HFFc6 (cell line): ENCODE measurements at places on chromosomes 13 and 19.

GRCh38 chr19:50794074-50794875, 4.1 kb downstream of the ACP4 start:
- no peaks in the 10 kb centered on the region for H3K4me1 ChIP-seq
- H3K27ac ChIP-seq: peak overlapping the region; percentile 46; the same call in 1 of the 2 replicates
- H3K4me3 ChIP-seq: no peak overlapping the region
- H3K27me3 ChIP-seq: peaks cover 10% of the 10 kb centered on the region

GRCh38 chr13:101916108-101916774, 463.8 kb downstream of the ITGBL1 start:
- no peak overlapping the region for H3K27ac ChIP-seq
- no peaks in the 10 kb centered on the region for H3K36me3 ChIP-seq
- H3K4me1 ChIP-seq: no peaks in the 10 kb centered on the region
- DNase-seq: no peak
- H3K27me3 ChIP-seq: peaks cover 25% of the 10 kb centered on the region

DNA sequence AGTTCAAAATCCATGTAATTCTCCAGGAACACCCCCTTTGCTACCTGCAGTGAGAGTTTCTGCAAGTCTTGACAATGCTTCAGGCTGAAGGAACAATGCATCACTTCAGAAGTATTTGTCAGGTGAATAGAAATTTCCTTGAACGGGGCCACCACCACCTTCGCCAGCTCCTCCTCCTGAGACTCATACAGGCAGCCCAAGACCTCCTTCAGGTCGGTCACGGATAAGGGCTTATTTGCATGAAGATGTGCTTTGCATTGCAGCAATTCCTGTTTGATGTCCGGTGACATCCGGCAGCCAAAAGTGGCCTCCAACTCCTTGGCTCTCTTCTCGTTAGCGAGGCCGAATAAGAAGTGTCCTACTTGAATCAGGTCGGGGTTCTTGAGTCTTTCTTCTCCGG, 8.4 kb downstream of the NLRP7 start:
- H3K4me3 ChIP-seq: no peak overlapping the region
- peaks cover 3% of the 10 kb centered on the region; the same call in 1 of the 2 replicates for H3K27me3 ChIP-seq
- no peak overlapping the region for H3K27ac ChIP-seq
- H3K4me1 ChIP-seq: no peaks in the 10 kb centered on the region
- no peaks in the 10 kb centered on the region for H3K36me3 ChIP-seq

DNA sequence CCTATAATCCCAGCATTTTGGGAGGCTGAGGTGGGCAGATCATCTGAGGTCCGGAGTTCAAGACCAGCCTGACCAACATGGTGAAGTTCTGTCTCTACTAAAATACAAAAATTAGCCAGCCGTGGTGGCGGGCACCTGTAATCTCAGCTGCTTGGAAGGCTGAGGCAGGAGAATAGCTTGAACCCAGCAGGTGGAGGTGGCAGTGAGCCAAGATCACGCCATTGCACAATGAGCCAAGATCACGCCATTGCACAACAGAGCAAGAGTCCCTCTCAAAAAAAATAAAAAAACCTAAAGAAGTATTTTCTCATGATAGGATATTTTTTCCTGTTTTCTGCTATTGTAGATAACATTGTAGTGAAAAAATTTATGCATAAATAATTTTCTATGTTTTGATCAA, 13.3 kb downstream of the IFT88 start:
- H3K4me3 ChIP-seq: no peak overlapping the region
- no peaks in the 10 kb centered on the region; the same call in 1 of the 2 replicates for H3K27me3 ChIP-seq
- no peaks in the 10 kb centered on the region for H3K4me1 ChIP-seq
- H3K27ac ChIP-seq: no peak overlapping the region
- H3K36me3 ChIP-seq: peaks cover 72% of the 10 kb centered on the region

DNA sequence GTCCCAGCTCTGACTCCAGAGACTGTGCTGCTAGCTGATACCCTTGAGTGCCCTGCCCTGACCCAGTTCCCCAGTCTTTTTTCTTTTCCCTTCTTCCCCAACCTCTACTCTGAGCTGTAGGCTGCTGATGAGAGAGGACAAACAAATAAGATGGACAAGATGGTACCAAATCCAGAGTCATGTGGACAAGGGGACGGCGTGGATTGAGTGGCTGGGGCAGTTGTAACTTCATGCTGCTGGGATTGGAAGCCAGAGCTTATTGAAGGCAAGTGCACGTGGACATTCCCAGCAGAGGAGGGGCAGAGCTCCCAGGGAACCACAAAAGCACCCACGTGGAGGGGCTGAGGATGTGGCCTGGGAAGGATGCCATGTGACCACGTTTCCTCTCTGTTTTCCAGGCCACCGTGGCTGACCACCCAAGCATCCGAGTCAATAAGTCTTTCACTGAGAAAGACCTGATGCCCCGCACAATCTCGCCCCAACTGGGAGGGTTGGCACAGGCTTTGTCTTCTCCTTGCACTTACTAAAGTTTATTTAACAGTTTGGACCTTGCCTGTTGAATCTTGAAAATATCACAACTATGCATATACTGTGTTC, 323.3 kb upstream of the ZNF507 start:
- H3K27ac ChIP-seq: no peak overlapping the region
- no peak for DNase-seq
- H3K4me1 ChIP-seq: no peaks in the 10 kb centered on the region
- peaks cover 2% of the 10 kb centered on the region for H3K27me3 ChIP-seq
- no peak overlapping the region for H3K4me3 ChIP-seq

DNA sequence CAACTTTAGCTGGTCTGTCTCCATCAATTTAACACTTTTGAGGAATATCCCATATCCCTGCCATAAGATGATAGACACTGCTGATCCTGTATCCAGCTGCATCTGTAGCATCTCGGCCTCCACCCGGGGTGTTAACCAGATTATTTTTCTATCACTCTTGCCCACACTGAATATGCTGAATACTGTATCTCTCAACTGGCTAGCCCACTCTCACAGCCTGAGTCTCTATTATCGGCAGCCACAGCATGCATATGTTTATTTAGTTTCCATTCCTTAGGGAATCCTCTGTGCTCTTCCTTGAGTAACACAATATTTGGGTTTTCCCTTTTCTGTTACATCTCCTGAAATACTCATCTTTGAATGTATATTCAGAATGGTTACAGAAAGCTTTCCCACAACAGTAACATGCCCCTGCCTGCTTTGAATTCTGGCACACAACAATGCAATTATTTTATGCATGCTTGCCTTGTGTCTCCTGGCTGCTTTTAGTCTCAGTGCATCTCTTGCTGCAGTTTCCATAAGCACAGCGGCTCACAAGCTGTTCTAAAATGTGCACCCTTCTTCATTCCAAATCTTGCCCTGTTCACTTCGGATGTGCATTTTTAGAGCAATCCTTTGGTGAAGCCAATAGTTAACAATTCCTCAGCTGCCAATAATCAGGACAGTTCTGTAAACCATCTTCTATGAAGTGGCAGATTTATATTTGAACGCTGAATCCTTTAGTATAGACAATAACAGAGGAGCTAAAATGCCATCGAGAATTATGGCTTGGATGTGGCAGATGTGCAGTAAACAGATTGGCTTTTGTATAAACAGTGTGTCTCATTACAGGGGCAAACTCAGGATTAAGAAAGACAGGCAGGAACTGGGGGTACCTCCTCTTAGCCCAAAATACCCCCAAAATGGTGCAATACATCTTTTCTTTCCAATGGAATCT, 261.9 kb upstream of the SOX21 start:
- H3K4me1 ChIP-seq: peaks cover 11% of the 10 kb centered on the region; the same call in 1 of the 2 replicates
- no peak for DNase-seq
- H3K27ac ChIP-seq: no peak overlapping the region
- 0 out of 2 replicates have a peak, but pooled peaks cover 6% of the 10 kb centered on the region for H3K36me3 ChIP-seq
- H3K27me3 ChIP-seq: peaks cover 13% of the 10 kb centered on the region
- H3K4me3 ChIP-seq: no peak overlapping the region

DNA sequence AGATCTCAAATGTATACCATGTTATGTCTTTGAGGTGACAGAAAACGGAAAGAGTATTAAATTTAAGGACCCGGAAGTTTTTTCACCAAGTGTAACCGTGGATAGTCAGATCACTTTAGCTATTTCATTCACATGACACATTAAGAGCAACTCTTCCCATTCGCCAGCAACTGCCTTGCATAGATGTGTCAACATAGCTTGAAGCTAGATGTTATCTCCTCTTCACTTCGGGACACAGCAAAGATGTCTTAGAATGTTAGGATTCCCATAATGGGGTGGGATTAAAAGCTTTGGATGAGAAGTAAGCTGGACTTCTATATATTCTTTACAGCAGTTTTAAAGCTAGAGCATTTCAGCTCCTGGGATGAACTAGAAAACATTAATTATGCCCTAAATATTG, 1135.9 kb upstream of the PCDH20 start:
- H3K36me3 ChIP-seq: no peaks in the 10 kb centered on the region
- H3K27ac ChIP-seq: no peak overlapping the region
- H3K4me1 ChIP-seq: no peaks in the 10 kb centered on the region
- H3K4me3 ChIP-seq: no peak overlapping the region
- no peak for DNase-seq
- H3K27me3 ChIP-seq: no peaks in the 10 kb centered on the region

DNA sequence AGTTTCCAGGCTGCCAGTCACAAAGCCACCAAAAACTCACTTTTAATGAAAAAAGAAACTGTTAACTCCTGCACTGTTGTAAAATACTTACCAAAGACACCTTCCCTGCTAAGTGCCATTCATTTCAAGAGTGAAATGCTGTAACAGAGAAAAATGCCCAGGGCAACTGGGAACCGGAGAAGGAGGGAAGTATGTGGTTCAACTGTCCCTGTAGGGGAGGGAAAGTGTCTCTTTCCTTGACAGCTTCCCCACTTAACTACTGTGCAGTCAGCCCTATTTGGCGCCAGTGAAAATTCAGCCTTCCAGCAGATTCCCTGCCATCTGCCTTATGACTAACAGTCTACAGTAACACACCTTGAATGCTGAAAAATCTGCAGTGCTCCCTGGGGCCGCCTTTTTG, 789.0 kb downstream of the DIAPH3 start:
- no peaks in the 10 kb centered on the region for H3K4me1 ChIP-seq
- no peak for DNase-seq
- H3K36me3 ChIP-seq: no peaks in the 10 kb centered on the region

- H3K27ac ChIP-seq: no peak overlapping the region
- no peaks in the 10 kb centered on the region for H3K36me3 ChIP-seq
- H3K27me3 ChIP-seq: no peaks in the 10 kb centered on the region
- no peaks in the 10 kb centered on the region for H3K4me1 ChIP-seq
- no peak for DNase-seq
- H3K4me3 ChIP-seq: no peak overlapping the region
These were observed 1576.9 kb upstream of the SPRY2 start for GRCh38 chr13:81917810-81918209.

DNA sequence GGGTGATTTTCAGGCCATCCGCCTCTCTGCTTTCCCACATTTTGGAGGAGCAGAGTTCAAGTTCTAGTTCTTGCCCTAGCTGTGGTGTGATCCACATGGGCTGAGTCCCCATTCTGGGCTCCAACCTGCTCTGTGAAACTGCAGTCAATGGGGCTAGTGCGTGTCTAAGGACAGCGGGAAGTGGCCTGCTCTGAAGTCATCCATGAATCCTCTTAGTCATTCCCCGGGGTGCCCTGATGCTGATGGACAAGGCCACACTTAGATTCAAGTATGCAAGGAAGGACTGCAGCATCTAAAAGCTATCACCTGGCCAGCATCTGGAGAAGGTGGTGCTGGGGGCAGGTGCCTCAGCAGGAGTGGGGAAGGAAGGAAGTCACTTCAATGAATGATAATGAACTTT, 94.6 kb downstream of the TSHZ3 start:
- no peaks in the 10 kb centered on the region; the same call in none of the 2 replicates for H3K27me3 ChIP-seq
- peaks cover 11% of the 10 kb centered on the region for H3K36me3 ChIP-seq
- H3K4me3 ChIP-seq: no peak overlapping the region

- H3K4me1 ChIP-seq: peaks cover 6% of the 10 kb centered on the region; the same call in 1 of the 2 replicates
- H3K36me3 ChIP-seq: no peaks in the 10 kb centered on the region; the same call in 1 of the 2 replicates
- H3K27me3 ChIP-seq: peaks cover 78% of the 10 kb centered on the region
- H3K27ac ChIP-seq: no peak overlapping the region
- no peak for DNase-seq
- no peak overlapping the region for H3K4me3 ChIP-seq
These were observed 2.8 kb downstream of the GFY start for GRCh38 chr19:49427855-49428546.

DNA sequence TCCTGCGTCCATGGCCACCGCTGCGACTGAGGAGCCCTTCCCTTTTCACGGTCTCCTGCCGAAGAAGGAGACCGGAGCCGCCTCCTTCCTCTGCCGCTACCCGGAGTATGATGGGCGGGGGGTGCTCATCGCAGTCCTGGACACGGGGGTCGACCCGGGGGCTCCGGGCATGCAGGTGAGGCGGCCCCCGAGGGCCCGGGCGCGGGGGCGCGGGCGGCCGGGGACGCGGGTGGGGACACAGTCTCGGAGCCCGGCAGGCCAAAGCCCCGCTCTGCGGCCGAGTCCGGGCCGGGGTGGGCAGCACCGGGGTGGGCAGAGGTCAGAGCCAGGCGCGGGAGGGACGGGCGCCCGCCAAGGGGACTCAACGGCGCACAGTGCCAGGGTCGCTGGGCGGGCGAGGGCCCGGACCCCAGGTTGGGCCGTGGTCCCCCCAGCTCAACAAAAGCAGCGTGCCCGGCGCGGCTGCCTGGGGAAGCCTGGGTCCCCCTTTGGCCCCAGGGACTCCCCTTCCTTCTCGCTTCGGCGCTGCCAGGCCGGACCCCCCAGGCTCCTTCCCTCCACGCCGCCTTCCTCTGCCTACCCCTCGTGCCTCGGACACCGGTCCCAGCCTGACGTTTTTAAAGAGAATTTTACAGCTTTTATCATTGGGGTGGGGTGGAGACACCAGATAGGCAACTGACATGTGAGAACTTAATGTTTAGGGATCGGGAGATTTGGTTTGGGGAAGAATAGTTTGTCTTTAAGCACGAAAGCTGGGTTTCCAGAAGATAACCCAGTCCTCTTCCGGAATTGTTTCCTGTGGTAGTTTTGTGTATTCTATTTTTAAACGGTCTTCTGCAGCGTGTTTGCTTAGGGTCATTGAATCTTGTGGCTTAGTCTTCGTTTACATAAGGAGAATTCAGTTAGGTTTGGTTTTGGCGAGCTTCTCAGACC, 509 bp downstream of the TPP2 start:
- no peaks in the 10 kb centered on the region; the same call in 1 of the 2 replicates for H3K27me3 ChIP-seq
- H3K27ac ChIP-seq: peak overlapping the region; percentile 100
- peaks cover 7% of the 10 kb centered on the region; the same call in 1 of the 2 replicates for H3K36me3 ChIP-seq
- H3K4me3 ChIP-seq: peak overlapping the region; percentile 100

DNA sequence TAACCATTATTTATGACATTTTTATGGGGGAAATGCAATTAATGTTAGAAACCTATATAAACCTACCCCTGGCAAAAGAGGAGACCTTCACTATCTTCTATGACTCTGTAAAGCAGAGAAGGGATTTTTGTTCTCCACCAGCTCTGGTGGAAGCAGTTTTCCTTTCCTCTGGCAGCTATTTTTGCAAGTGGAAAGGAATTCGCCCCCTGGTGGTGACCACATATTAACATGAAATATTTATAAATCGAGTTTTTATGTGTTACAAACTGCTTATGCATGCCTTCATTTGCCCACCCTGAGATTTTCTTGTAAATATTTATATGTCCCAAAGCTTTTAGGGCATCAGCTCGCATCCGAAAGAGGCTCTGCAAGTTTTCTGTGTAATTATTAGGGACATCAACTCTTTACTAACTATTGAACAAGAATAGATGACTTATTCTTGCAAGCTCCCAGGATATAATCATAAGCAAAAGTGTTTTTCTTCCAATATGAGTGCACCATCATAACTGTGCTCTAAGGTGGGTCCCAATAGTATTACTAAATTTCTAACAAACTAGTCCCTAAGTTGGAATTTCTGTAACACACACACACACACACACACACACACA, 62.4 kb downstream of the SERTM1 start:
- DNase-seq: peak; percentile 48
- peaks cover 2% of the 10 kb centered on the region; the same call in 1 of the 2 replicates for H3K27me3 ChIP-seq
- no peaks in the 10 kb centered on the region for H3K36me3 ChIP-seq
